ENCODE measurements at places on chromosomes 11 and 22.
A peak's percentile ranks its signal among the peaks of the same experiment; 100 is the strongest.

GRCh38 chr11:114183044-114183511 is 113.1 kb upstream of the NNMT start:
- no peak for DNase-seq

DNA sequence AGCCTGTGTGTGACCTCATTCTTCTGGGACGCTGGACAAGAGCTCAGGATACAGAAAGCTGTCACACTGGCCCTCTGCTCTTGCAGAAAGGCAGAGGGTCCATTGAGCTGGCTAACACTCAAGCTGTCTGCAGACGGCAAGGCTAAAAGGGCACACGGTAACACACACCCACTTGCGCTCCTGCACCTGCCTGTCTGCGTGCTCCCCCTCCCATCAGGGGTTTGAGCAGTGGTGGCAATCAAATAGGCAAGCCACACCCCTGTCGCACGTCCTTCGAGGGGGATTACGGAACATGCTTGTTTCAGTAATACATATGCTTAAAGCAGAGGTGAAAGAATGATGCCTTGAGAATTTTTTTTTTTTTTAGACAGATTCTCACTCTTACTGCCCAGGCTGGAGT is 7.1 kb upstream of the QSER1 start:
- no peak for DNase-seq

DNA sequence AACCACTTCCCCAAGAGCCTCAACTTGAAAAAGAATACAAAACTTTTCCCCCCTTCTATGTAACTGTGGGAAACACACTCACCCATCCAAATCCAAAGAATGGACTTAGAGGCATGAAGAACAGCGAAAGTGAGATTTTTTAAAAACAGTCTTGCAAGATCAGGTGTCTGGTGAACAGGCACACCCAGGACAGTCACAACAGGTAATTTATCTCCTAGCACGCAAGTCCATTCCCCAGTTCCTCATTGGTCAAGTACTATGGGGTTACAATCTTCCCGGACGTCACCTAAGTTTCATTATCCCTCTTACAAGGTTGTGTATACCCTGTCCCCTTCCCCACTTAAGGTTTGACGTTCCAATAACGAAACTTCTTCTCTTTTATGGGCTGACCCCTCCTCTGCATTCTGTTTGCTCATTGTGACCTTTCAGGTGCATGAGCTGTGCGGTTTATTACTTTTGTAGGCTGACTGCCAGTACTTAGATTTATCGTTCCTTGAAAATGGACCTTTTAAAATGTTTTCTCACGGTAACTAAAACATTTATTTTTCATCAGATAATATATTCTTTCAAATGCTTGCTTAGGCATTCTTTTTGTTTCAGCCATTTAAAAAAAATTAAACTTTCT is 1401.9 kb downstream of the FAM181B start:
- DNase-seq = no peak

DNA sequence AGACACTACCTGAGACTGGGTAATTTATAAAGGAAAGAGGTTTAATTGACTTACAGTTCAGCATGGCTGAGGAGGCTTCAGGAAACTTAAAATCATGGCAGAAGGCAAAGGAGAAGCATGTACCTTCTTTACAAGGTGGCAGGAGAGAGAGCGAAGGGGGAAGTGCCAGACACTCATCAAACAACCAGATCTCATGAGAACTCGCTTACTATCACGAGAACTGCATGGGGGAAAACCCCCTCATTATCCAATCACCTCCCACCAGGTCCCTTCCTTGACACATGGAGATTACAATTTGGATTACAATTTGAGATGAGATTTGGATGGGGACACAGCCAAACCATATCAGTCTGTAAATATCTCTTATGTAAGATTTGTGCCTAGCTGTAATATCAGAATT is 50.9 kb upstream of the ATXN10 start:
- no peak for DNase-seq

- peak; percentile 71 for DNase-seq
Measured at GRCh38 chr11:75031224-75031753, 42.6 kb downstream of the NEU3 start.

- no peak for DNase-seq
Measured at GRCh38 chr11:117502015-117502778, 174.5 kb downstream of the CEP164 start.

DNA sequence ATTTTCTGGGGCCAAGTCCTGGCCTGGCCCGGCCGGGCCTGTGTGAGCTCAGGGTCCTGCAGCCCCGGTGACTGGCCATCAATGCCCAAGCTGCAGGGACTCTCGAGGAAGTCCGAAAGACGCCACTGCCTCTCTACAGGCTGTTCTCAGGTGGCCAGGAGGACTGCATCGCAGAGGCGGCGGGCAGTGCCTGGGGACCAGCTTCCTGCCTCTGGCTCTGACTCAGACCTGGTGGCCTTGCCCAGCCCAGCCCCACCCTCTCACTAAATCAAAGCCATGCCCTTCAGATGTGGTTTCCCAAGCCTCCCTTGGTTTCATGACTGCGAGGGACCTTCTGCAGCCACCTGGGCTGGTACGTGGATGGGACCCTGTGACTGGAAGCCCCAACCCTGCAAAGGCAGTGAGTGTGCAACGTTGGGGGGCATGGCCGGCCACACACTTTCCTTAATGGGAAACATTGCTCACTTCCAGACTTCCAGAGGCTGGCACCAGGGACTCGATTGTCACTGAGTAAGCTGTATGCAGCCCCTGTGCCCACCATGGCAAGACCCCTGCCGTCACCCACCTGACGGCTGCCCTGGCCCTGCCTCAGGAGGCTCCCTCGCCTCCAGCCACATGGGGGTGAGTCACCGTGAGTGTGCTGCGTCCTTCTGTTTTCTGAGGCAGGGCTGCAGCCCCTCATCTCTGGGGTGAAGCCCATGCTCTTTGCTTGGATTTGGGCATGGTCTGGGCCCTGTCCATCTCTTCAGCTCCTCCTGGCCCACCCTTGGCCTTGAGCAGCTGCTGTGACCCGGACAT is 6.0 kb upstream of the FGF3 start:
- peak; percentile 48 for DNase-seq

DNA sequence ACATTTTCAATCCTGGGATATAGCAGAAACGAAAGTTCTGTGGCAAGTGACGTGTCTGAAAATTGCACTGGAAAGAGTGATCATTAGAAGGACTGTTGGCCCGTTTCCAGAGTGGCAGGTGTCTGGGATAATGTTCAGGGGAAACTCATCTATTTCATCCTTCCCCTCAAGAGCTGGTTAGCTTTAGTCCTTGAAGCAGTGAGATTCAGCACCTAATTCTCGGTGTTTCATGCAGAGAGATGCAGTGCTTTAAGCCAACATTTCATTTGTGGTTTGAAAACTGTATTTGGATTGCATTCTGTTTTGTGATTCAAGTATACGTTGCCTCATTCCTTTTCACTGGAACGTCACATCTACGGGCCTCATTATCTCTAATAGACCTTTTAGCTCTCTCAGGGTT is 205.0 kb upstream of the RAG2 start:
- DNase-seq = no peak

GRCh38 chr11:2835751-2836150 is 49.8 kb downstream of the CDKN1C start:
- DNase-seq = no peak

DNA sequence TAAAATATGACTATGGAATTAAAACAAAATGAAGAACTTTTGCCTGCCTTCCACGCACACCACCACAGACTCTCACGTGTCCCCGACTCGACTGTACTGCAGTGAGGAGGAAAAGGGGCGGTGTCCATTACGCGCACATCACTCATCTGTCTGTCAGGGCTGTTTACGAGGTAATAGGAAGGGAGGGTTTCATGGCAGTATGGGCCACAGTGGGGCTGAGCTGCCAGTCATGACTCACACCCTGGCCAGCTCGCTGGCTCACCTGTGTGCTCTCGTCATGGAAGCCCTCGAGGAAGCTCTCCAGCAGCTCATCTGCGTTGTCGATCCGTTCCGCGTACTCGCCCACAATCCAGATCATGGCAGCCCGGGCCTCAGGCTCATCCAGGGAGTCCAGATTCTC is 33.5 kb upstream of the RASL10A start:
- DNase-seq = no peak

DNA sequence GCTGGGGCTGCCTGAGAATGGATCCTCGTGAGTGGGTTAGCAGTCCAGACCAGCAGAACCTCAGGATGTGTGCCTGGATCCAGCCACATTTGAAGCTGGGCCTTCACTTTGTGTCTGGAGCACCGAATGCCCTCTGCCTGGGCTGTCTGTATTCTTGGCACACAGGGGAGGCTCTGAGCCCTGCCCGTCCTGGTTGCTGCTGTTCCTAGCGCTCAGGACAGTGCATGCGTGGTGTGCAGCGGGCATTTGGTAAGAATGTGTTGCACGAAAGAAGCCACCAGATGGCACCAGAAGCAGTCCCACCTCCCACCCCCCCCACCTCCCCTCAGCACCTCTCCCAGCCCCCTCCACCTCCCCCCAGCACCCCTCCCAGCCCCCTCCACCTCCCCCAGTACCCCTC is 4.1 kb upstream of the MAPK11 start:
- no peak for DNase-seq

DNA sequence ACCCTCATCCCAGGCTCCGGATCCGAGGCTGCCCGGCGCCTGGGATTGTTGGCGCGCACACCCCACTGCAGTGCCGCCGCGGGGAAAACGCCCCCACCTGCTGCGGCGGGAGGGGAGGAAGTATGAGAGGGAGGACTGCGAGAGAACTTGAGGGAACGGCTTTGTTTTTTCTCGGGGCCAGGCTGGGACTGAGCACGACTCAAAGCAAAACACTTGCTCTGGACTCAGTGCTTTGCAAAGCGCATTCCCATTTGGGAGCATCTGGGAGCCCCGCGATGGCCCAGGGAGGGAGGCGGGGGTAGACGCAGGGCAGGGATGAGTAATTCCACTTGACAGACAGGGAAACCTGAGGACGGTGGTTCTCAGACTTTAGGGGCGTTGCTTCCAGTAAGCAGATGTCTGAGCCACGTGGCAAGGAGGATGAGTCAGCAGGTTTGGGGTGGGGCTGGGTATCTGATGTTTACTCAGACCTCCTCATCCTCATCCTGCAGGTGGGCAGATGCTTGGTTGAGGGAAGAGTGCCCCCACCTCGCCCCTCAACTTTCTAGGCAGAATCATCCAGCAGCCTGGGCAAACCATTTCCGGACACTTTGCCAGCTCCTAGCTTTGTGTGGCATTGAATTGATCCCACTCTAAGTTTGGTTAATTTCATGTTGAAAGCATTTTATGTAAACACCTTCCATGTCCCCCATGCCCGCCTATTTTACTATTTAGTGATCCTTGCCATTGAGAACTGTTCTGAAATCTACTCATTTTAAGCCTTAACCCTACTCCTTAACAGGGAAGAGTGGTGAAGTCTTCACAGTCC is 1.5 kb downstream of the MIAT start:
- DNase-seq = peak; percentile 84

DNA sequence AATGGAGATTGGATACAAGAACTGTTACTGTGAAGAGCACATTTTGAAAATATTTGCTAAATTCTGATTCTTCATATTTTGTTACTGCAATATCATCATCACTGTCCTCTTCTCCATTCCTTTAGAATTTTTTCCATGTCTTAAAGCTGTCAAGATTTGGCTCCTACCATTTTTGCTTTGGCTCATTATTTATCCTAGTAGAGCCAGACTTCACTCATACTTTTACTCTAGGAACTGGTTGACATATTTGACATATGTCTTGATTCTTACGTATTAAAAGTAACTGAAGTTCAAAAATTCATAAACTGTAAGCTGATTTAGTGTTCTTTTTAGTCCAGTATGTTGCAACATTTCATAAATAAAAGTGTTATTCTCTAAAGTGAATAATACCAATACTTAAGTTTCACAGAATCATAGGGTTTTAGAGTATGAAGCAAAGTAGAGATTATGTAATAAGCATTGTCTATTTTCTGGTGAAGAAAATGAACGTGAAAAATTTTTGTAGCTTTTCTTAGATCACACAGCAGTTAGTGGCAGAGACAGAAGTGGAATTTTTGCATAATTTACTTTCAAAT is 225.6 kb downstream of the TMEM135 start:
- no peak for DNase-seq

GRCh38 chr11:132037956-132038355 is 667.5 kb downstream of the NTM start:
- DNase-seq = no peak

GRCh38 chr11:47668665-47669064 is 26.3 kb upstream of the MTCH2 start:
- DNase-seq = no peak

DNA sequence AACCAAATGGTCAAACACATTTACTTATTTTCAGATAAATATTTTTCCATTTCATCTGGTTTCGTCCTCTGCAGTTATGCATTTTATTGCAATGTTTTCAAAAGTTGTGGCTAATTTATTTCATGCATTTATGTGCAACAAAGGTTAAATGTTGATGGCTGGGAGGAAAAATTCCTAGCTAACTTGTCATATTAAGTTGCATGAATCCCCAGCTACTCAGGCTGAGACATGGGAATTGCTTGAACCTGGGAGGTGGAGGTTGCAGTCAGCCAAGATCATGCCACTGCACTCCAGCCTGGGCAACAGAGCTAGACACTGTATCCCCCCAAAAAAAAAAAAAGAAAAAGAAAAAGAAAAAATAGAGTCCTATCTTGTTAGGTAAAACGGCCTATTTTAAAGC is 1862.4 kb upstream of the RAG2 start:
- DNase-seq = no peak

DNA sequence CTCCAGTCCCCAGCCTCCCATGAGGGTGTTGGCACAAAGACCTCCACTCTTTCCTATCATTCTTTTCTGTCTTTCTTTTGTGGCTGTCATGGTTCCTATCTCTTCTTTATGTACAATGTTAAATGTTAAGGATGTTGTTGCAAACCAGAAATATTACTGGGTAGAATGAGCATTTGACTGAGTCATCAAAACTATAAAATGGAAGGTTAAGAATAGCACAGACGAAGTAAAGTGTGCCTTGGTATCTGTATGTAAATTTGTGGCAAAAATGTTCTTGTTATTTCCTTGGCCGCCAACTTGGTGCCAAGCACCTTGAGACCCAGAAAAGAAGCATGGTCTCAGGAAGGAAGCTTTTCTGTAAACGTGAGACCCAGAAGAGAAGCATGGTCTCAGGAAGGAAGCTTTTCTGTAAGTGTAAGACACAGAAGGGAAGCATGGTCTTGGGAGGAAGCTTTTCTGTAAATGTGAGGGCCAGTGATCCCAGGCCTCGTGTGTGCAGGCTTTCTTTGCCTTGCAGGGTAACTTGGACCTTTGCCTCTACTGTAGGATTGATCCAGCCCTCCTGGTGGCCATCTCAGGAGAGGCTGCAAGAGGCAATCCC is 6.7 kb upstream of the PKP3 start:
- DNase-seq = no peak

- no peak for DNase-seq
Measured at GRCh38 chr11:133639408-133639807, 107.1 kb upstream of the OPCML start.

GRCh38 chr11:30045921-30046577 is 29.2 kb upstream of the KCNA4 start:
- DNase-seq = no peak
